ENCODE measurements at places on chromosomes 2 and 18.

- DNase-seq: no peak
Observed at GRCh38 chr2:236179236-236180075, 11.3 kb upstream of the GBX2 start.

DNA sequence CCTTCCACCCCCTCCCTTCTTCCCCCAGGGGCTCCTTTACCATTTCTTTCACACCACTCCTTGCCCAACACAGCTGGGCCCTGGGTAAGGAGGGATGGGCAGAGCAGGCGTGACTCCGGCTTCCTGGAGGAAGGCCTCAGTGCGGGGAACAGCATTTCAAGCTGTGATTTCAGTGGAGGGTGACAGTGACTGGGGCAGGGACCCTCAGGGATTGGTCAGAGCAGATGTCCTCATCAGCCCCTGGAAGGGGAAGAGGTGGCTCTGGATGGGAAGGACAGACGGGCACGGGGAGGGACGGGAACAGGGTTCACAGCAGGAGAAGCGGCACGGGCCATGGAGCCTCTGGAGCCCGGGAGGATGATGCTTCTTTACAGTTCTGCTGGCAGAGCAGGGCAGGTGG lies 130.8 kb upstream of the TWIST2 start:
- DNase-seq: no peak

DNA sequence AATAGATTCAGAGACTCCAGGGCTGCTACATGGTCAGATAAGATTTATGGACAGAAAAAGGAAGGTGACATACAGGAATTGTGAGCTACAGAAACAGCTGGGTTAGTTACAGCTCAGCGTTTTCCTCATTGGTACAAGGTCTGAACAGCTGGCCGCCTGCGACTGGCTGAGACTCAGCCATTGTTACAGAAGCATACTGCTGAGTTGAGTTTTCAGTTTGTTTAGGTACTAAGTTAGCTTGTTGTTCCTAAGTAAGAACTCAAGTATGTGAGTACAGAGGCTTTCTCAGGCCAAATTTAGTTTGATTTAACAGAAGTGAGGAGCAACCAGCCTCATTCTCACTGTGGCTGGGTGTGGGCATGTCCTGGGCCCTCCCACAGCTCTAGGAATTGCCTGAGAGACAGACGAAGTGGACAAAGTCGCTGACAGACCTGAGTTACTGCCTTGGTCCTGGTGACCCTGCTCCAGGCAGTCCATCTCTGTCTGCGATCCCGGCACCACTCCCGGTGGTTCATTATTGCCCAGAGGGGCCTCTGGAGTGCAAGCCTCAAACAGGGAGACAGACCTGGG lies 27.8 kb upstream of the RHOB start:
- DNase-seq: no peak

DNA sequence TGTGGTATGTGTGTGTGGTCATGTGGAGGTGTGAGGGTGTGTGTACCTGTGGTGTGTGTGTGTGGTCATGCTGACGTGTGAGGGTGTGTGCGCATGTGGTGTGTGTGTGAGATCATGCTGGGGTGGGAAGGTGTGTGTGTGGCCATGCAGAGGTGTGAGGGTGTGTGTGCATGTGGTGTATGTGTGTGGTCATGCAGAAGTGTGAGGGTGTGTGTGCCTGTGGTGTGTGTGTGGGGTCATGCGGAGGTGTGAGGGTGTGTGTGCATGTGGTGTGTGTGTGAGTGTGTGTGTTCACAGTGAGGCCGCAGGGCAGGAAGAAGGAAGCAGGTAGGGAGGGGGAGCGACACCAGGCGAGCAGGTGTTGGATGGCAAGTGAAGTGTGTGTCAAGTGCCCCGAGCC lies 259.0 kb downstream of the LOXHD1 start:
- no peak for DNase-seq

GRCh38 chr2:155145758-155146229 lies 447.3 kb downstream of the KCNJ3 start:
- DNase-seq: no peak

Measured in activated naive CD4-positive, alpha-beta T cell (primary cell).